ENCODE measurements at places on chromosomes 4 and X.

DNA sequence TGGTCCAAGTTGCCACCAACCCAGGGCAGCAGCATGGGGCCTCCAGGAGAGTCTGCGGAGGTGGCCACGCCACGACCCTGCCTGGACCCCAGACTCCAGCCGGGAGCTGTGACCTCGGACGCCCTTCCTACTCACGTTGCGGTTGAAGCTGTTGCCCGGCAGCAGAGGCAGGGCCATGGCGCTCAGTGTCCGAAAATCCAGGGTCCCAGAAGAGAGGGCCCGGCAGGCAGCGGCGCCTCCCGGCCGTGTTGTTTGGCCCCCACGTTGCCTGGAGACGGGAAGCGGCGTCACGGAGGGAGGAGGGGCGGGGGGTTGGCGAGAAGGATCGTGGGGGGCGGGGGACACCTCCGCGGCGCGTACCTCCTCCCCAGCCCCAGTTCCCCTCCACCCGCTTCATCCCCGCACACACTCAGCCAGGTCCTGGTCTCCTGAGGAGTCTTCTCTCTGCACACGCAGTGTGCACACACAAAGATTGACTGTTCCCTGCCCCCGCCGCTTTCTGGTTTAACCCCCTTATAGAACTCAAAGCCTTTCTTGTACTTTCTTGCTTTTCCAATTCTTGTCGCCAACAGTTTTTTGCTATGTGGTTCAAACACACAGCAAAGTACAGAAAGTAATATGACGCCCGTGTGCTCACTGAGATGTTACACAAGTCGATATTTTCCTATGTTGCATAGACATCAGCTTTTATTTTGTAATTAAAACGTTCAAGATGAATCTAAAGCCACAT is at the start of gene EFHC2:
Gene EFHC2, minus strand, starts transcription at position 261 of the 730 bp plus-strand sequence. Its CDS starts 84 bp downstream, at position 177.
- peak; percentile 58 for DNase-seq

DNA sequence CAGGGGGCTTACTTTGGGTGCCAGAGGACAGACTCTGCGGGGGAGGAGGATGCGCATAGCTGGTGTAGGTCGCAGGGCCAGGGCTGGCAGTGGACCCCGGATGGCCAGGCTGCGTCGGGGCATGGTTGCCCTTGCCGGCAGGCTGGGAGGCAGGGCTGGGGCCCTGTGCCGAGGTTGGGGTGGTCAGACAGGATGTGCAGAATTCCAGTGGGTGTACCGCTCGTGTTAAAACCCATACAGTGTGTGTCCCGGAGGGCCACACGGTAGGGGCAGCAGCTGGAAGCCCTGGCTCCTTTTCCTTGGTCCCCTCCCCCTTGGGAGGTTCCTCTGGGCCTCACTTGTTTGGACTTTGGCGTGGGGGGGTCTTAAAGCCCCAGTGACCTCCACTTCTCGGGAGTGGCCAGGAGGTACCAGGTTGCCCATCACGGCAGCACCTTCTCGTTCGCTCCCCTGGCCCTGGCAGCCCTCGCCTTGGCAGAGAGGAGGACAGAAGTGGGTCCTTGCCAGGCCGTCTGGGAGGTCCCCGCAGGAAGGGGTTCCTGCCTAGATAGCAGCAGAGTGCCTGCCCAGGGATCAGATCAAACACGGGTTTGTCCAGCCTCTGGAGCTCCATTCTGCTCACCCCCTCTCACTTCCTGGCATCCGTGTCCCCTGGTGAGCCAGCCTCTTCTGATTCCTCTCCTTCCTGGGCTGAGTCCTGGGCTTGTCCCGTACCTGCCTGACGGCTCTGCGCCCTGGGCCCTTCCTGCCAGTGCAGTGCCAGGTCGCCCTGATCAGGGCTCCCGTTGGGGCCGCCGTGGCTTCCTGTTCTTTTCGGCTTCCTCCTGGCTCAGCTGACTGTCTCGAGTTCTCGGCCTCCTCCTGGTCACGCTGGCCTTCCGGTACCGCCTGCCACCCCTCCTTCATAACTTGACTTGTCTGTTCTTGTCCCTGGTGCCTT is 56.7 kb upstream of the HGFAC start:
- no peak for DNase-seq

DNA sequence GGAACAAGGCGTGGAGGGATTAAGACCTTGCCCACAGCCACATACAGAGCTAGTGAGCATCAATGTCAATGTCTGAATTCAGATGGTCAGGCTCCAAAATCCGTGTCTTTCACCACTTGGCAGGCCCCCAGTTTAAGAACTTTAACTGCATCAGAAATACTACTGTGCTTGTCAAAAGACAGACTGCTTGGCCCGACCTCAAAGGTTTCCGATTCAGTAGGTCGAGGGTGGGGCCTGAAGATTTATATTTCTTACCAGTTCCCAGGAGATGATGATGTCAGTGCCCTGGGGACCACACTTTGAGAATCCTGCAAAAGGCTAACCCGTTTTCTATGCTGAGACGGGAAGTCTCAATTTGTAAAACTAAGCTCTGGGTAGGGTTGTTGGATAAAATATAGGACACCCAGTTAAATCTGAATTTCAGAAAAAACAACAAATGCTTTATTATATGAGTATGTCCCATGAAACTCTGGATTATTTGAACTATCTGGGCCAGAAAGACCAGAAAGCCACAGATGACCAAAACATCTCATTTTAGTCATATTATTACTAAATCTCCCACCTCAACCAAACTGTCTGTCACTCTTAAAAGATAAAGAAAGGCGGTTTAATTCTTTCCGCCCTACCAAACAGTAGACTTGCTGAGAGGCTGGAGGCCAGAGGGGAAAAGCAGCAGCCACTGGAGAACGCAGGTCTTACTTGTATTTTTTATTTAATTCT is 42.7 kb downstream of the GATB start:
- DNase-seq = no peak

GRCh38 chr4:157287445-157287844 is 66.9 kb downstream of the GRIA2 start:
- no peak for DNase-seq

GRCh38 chr4:9835430-9835829 is 54.0 kb downstream of the DRD5 start:
- no peak for DNase-seq

- DNase-seq = no peak
These were observed 476.2 kb downstream of the PPARGC1A start for GRCh38 chr4:23413631-23414030.

DNA sequence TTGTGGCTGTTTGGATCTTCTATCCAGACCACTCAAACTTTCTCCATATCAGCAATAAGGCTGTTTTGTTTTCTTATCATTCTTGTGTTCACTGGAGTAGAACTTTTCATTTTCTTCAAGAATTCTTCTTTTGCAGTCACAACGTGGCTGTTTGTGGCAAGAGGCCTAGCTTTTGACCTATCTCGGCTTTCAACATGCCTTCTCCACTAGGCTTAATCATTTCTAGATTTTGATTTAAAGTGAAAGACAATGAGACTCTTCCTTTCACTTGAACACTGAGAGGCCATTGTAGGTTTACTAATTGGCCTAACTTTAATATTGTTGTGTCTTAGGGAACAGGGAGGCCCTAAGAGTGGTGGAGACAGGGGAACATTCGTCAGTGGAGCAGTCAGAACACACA is 19.1 kb downstream of the FGF2 start:
- DNase-seq = no peak

DNA sequence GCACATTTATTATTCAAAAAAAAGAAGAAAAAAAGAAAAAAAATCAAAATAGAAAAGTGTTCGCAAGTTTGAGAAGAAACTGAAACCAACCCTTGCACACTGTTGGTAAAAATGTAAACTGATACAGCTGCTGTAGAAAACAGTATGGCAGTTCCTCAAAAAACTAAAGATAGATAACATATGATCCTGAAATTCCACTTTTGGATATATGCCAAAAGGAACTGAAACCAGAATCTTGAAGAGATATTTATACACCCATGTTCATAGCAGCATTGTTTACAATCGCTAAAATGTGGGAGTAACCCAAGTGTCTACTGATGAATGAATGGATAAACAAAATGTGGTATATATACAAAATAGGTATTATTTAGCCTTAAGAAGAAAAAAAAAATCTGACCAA is 155.4 kb downstream of the TBCK start:
- DNase-seq = no peak

DNA sequence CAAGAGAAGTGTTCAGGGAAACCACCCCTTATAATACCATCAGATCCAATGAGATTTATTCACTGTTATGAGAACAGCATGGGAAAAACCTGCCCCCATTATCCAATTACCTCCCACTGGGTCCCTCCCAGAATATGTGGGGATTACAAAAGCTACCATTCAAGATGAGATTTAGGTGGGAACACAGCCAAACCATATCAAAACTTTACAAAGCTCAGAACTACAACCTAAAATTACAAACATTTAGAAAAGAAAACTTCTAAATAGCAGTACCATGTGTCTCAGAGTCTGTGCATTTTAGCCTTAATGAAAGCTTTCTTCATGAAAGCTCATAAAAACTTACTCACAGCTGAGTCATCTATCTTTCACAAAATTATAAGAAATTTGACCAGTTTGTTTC is 1442.8 kb upstream of the PCDH7 start:
- no peak for DNase-seq

- DNase-seq = no peak
These were observed 22.4 kb downstream of the NUP54 start for GRCh38 chr4:76125816-76126215.

DNA sequence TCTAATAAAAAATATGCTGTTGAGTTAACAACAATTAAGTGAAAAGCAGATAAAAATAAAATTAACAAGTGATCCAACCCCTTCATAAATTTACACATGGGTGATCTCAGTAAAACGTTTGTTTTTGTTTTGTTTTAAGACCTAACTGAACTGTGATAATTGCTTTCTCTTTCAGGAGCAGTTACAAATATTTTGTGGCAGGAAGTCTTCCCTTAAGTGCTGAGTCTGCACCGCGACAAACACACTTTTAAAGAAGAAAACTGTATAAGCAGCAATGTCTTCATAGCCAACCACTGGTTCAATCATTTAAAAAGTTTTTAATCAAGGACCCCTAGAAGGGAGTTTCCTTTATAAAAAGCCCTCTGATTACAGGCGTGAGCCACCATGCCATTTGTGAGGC is 53.7 kb upstream of the NFKB1 start:
- no peak for DNase-seq

GRCh38 chr4:66564901-66565651 is 894.8 kb upstream of the EPHA5 start:
- no peak for DNase-seq

DNA sequence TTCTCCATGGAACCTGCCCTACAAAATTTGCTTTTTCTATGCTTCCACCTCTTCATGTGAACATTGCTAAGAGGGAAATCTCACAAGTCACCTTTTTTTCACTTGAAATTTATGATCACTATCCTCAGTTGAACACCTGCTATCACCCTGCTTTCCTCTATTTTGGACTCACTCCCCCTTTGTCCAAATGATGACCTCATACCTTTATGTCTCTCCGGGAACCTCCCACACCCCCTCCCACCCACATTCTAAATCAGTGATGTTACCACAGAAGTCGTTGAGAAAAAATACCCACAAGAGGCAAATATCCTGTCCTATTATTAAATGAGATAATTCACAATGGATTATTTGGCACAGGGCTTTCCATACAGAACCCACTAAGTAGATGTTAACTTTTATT is 156.5 kb downstream of the RNF150 start:
- DNase-seq = no peak

GRCh38 chr4:166700592-166700991 is 533.7 kb downstream of the SPOCK3 start:
- DNase-seq = no peak

DNA sequence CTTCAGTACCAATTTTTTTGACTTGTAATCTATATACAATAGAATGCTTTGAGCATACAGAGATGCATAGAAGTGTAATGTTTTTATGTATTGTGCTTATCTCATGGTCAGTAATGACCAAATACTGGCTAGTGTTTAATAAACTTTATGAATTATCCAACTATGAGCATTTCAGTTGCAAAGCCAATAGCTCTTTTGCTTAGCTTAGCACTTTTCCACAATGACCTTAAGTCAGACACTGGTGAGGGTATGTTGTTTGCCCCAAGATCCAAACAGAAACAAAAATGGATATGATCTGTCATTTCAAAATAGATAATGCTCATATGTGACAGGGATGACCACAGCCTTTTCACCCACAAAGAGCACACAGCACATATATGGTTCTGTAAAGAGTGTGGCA is 393.0 kb downstream of the AFF2 start:
- DNase-seq = no peak

- DNase-seq = no peak
These were observed 23.9 kb upstream of the HSD17B10 start for GRCh38 chrX:53458082-53458481.

- DNase-seq = peak; percentile 44
These were observed at the start of gene FAM120C for GRCh38 chrX:54182864-54183613. Gene FAM120C, minus strand, starts transcription at chrX:54183254. Its CDS starts 56 bp downstream, at chrX:54183198.

DNA sequence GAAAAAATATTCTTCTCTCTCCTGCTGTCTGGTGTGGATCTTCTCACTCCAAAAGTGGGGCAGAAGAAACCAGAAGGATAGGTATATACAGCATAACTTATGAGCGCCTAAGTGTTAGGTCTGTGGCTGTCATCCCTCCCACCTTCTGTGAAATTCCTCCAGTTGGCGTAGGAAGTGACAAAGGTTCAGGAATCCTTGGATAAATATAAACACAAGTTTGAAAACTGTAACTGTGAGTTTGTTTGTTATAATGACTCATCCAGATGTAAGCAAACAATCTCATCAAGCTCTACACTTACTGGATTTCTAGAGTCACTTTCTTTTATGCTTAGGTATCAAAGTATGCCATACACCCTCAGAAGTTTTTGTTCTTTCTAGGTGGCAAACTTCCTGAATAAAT is 405.2 kb downstream of the FAT4 start:
- DNase-seq = no peak

GRCh38 chrX:1584237-1585011 is 7.0 kb upstream of the AKAP17A start:
- DNase-seq = no peak

GRCh38 chrX:39745818-39746217 is 351.9 kb downstream of the BCOR start:
- no peak for DNase-seq

GRCh38 chr4:184415071-184415470 is 59.3 kb downstream of the IRF2 start:
- no peak for DNase-seq

DNA sequence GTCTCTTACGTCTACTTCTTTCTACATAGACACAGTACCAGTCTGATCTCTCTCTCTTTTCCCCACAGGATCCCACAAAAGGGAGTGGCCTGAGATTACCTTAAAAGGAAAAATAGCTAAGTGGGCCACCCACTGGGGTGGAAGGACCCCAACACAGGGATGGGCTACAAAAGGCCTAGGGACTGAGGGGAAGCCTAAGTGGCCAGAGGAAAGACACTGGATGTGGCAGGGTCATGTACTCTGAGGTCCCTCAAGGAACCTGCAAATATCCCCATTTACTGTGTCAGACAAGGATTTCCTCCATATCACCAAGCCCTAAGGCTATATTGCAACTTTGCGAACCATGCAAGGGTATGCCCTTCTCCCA is 6.5 kb upstream of the PRDX4 start:
- DNase-seq = no peak

GRCh38 chr4:80186676-80187075 is 10.6 kb upstream of the PRDM8 start:
- no peak for DNase-seq

DNA sequence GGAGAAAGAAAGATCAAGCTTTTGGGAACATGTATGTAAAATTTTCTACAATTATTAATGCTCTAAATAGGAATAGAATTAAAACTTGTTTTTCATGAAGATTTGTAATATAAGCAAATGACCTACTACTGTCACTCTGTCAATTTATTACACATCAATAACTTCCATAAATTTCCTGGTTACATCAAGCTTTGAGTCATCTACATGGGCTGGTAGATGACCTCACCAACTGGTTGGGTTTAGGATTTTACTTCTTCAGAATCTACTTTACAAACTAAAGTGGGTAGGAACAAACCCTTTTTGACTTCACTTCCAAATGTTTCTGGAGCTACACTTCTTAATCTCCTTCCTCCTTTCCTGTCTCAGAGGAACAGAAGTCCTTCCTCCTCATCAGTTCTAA is 12.0 kb upstream of the LRAT start:
- no peak for DNase-seq

Data from effector memory CD8-positive, alpha-beta T cell (primary cell).